HEK293T (cell line): ENCODE measurements at places on chromosomes 7 and 10.

GRCh38 chr10:104563548-104563947 is 77.5 kb upstream of the SORCS3 start:
- DNase-seq: no peak

DNA sequence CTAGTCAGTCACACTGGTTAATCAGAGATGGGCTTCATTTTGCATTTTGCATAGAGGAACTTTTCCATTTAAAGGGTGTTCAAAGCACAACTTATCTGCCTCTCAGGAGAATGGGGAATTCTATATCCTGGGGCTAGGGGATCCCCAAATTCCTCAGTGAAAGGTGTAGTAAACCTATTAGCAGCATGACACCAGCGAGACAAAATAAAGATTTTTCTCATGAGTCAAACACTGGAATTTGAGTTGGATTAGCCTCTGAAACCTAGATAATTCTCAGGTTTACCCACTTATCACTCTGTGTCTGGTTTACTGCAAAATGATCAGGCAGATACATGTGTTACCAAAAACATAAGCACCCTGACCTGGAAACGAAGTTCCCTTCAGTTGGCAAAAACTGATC is 2.1 kb downstream of the AFAP1L2 start:
- no peak for DNase-seq

GRCh38 chr7:20744954-20745446 is 41.7 kb downstream of the SP8 start:
- peak; percentile 56 for DNase-seq

GRCh38 chr7:91182819-91183764 is 81.1 kb upstream of the FZD1 start:
- no peak for DNase-seq

- DNase-seq: no peak
Measured at GRCh38 chr10:27341001-27341400, 100.4 kb upstream of the ACBD5 start.

DNA sequence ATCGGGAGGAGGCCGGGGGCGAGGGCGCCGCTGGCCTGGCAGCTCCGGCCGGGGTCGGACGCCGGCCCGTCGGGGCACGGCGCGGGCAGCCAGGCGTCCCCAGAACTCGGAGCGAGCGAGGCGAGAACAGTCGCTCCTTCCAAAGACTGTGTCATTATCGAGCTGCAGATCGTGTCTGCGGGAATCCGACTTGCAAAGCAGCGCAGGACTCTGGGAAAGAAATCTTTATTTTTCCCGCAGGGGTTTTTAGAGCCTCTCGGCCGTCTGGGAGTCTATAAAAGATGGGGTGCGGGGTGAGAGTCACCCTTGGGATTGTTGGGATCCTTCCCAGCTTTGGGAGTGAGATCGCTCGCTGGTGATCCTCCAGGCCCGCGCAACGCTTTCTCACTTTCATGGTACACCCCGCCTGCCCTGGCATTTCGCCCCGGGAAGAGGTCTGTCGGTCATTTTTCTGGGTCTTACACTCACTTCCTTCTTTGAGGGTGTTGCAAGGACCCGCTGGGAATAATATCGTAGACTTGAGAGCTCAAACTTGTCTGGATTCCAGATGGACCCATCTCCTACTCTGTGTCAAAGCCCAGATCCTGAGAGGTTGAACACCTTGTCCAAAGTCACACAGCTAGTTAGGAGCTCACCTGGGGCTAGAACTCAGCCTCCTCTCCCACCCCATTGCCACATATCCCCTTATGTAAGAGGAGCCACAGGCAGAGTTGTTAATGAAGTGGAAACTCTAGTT is 1.0 kb downstream of the UBTD1 start:
- DNase-seq: no peak

- DNase-seq: no peak
Measured at GRCh38 chr7:158035343-158035742, 552.3 kb downstream of the PTPRN2 start.

DNA sequence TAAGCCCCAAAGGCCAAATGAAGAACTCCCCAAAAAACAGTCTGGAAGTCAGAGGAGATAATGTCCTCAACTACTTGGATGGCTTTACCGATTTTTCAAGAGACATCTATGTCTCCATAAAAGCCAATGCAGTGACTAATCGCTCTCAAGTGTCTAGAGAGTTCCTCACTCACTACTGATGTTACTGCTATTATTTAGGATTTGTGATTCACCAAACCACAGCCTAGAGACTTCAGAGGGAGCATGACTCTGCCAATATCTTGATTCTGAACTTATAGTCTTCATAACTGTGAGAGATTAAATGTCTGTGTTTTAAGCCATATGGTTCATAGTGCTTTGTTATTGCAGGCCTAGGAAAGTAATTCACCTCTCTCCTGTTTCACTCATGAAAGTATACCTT is 160.2 kb downstream of the IPMK start:
- no peak for DNase-seq

- no peak for DNase-seq
Measured at GRCh38 chr10:109993551-109994330, 14.0 kb upstream of the ADD3 start.

DNA sequence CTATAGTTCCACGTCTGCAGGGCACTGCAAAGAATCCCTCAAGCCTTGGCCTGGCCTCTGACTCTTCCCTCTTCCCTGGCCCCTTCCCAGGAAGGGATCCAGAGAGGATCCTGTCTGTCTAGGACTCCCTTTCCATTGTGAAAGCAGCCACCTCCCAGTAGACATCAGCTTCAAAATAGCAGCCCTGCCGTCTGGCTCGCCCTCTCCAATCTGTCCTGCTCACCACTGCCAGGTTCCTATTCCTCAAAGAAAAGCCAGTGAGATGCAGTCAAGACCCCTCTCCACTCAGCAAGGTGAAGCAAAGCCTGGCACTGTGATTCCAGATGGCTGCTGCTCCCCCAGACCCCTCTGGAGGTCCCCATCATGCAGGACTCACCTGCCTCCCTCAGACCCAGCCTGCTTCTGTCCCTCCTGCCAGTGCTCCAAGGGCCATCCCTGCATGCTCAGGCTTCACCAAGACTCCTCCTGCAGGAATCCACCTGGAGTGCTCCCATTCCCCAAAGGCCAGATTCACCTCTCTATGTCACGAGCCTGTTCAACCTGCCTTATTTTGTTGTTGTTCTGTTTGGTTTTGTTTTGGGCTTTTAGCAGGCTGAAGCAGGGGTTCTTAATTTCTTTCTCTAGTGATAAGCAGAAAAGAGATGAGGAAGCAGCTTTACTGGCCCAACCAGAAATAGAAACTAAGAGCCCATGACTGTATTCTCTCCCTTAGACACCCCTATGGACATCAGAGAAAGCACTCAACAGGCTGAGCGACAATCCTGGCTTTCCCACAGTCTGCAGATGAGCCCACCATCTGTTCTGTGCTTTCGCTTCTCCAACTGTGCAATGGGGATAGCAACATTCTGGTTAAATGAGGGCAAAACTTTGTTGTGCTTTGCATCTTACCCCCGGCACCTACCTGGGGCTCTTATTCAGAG is 305.1 kb downstream of the GRID1 start:
- no peak for DNase-seq

GRCh38 chr7:70614237-70615045 is 517.5 kb upstream of the GALNT17 start:
- DNase-seq: no peak

DNA sequence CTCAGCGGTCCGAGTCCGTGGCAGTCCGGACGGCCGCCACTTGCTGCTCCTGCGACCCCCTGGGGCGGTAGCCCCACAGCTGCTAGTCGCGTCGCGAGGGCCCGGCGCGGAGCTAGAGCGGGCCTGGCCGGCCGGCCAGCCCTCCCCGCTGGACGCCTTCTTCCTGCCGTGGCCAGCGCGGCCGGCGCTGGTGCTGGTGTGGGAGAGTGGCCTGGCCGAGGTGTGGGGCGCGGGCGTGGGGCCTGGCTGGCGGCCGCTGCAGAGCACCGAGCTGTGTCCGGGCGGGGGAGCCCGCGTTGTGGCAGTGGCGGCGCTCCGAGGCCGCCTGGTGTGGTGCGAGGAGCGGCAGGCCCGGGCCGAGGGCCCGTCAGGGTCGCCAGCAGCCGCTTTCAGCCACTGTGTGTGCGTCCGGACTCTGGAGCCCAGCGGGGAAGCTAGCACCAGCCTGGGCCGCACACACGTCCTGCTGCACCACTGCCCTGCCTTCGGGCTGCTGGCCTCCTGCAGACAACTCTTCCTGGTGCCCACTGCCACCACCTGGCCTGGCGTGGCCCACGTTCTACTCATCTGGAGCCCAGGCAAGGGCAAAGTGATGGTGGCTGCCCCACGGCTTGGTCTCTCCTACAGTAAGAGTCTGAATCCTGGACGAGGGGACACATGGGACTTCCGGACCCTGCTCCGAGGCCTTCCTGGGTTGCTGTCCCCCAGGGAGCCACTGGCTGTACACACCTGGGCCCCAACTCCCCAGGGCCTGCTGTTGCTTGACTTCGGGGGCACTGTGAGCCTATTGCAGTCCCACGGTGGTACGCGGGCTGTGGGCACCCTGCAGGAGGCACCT is 631 bp downstream of the HPS6 start:
- peak; percentile 62 for DNase-seq

GRCh38 chr7:49718760-49719159 is 54.7 kb upstream of the VWC2 start:
- no peak for DNase-seq

DNA sequence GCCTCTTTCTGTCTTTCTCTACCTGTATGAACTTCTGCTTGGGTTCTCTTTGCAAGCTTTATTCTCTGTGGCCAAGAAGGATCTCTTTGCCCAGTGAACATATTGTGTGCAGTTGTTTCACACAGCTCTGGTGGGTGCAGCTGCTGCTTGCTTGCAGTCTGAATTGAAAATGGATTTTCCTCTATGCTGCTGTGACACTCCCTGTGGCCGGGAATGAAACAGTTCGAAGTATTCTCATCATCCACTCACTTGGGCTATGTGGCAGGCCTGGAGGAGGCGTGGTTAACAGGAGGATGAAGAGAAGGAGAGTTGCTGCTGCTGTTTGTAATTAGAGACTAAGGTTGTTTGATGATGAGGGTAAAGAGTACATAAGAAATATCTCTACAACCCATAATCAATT is 28.4 kb upstream of the ITGA8 start:
- no peak for DNase-seq

DNA sequence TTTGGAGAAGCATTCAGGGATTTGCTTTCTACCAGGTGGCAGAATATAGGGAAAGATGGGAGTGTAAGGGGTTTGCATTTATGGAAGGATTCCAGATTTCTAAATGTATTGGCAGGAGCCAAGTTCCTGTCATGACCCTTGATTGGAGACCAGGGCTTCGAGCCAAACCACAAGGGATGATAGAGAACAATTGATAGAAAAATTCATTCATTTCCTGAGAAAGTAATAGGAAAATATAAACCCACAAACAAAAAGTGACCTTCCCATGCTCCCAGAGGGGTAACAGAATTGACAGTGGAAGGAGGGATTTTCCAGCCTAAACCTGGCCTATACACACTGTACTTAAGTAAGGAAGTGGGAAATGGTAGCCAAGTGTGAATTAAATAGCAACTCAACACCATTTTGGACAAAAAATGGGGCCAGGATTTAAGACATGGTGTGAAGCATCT is 22.4 kb upstream of the IFIT2 start:
- no peak for DNase-seq

DNA sequence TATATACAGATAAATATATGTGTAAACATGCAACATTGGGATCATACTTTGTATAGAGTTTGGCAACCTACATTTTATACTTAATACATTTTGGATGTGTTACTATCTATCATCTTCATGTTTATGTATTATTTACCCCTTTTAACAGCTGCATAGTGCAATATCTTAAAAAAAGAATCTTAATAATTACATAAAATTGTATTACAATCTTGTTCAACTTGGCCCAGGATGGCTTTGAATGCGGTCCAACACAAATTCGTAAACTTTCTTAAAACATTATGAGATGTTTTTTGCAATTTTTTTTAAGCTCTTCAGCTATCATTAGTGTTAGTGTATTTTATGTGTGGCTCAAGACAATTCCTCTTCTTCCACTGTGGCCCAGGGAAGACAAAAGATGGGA is 26.3 kb upstream of the PRPS1L1 start:
- DNase-seq: no peak

DNA sequence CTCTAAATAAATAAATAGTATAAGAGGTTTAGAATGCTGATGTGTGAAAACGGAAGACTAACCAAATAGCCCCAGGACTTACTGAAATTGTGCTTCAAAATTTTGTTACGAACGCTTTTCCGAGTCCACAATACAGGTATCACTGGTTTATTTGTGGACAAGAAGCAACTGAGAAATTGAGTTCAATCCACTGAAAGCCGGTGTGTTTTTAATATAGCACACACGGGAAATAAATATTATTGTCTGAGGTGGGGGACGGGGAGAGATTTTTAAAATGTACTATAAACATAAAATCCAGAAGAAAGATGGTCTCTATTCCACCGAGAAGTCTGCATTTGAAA is 598 bp downstream of the SLC16A12 start:
- DNase-seq: no peak

DNA sequence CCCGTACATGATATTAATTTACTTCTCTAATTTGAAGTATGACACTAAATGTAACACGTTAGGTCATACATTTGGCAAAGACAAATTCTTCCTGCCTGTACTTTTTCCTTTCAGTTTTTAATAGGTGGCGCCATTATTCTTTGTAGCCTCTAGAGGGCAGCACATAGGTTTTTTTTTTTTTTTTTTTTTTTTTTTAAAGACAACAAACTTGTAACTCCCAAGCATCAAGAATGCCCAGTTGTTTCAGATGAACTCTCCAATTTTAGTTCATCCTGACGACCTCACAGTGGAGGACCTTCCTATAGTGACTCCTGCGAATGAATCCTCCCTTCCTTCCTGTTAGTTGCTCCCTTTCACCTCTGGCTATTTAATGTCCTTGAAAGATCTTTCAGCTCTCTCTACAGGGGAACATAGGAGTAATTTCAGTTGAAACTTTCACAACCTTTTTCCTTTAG is 139.3 kb upstream of the HDAC9 start:
- DNase-seq: peak; percentile 36

DNA sequence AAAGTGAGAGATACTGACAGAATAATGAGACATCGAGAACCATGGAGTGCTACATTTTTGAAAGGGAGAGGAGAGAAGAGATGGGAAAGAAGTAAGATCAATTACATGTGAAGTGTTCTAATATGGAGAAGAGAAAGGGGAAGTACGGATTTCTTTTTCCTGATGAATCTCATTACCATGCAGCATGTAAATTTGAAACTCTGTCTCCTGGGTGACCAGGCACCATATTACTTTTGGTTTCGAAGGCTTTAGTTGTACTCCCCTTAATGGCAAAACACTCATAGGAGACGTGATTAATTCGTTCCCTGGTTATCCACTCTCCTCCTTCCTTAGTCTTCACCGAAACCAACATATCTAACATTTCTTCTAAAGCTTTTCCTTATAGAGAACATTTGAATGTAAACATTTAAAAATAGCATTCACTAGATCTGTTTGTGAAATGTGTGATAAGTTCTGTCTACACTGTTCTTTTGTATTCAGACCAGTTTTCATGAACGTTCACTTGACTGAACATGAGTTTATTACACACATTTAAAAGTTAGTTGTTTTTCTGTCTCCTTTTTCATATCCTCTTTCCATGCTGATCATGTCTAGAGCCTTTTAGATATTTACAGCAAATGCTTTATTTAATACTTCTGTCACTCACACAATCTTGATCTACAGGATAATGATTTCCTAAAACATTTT is 80.2 kb upstream of the MSRB2 start:
- no peak for DNase-seq
